ENCODE measurements at places on chromosomes 3 and 15.

GRCh38 chr3:41088882-41089281 lies 110.4 kb upstream of the CTNNB1 start:
- no peak for DNase-seq

- no peak for DNase-seq
Measured at GRCh38 chr3:138332472-138333073, 2.9 kb upstream of the NME9 start.

GRCh38 chr3:50324351-50325112 lies 2.0 kb upstream of the HYAL2 start:
- peak; percentile 79 for DNase-seq

- DNase-seq: no peak
Measured at GRCh38 chr15:49984436-49984835, 134.6 kb downstream of the ATP8B4 start.

DNA sequence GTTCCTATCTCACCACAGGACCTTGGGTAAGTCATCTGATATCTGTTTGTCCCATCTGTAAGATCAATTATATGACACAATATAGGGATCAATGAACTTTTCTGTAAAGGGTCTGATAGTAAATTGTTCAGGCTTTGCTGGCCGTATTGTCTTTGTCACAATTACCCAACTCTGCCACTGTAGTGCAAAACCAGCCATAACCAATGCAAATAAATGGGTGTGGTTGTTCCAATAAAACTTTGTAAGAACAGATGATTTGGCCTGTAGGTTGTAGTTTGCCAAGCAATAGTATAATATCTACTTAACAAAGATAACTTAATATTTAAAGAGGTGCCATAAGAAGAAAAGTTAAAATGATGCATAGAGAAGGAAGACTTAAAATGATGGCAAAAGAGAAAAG lies 210.8 kb downstream of the VPS13C start:
- DNase-seq: no peak

DNA sequence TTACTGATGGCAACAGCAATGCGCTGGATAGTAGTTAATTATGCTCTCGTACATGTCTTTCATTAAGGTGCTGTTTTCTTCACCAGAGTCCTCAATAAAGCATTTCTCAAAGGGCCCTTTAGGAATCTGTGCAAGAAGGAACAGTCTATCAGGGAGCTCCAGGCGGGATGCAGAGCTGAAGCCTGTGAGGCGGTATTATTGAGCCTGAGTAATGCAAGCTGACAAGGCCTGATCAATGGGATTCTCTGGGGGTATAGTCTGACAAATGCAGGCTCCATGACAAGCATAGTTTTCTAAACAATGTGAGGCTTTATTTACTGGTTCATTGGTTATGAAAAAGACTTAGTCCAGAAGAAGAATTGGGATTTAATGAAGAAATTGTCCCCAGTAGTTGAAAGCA lies 530.9 kb upstream of the CBLB start:
- DNase-seq: no peak

DNA sequence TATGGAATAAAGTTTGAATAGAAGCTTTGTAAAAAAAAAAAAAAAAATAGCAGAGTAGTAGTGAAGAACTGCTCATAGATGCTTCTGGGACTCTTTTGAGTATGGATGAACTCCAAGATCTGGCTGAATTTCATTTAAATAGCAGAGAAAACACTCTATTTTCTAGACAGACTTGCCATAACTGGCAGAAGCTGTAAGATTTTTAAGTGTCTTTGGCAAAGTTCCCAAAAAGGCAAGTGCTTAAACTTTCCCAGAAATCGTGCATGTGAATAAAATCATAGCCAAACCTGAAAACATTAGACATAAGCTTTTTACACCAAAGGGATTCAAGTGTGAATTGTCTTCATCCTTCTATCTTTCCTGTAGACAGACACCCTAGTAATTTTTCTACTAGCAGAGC lies 110.3 kb upstream of the MITF start:
- no peak for DNase-seq

DNA sequence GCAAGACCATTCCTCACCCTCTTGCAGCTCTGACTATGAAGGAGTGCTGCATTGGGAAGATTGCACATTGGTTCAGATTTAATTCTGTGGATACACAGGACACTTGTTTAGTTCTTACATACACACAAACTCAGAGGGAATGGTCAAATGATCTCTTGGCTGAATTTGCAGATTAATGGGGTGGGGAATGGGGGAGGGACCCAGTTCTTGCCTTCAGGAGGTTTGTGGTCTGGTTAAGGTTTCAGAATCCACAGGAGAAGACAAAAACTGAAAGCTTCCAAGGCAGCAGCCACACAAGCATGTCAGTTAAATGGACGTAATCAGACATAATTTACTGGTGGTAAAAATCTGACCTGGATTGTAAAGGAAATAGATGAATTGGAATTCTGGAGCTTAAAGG lies 257.1 kb upstream of the ROPN1 start:
- no peak for DNase-seq

- DNase-seq: no peak
Measured at GRCh38 chr3:188861842-188862744, 309.7 kb upstream of the TPRG1 start.

DNA sequence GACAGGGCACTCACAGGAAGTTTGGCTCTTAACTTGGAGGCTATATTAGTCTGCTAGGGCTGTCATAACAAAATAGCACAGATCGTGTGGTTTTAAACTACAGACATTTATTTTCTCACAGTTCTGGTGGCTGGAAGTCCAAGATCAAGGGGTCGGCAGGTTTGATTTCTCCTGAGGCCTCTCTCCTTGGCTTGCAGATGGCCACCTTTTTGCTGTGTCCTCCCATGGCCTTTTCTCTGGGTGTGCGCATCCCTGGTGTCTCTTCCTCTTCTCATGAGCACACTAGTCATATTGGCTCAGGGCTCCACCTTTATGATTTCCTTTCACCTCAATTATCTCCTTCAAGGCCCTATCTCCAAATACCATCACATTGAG lies 69.3 kb downstream of the FOXB1 start:
- DNase-seq: no peak

DNA sequence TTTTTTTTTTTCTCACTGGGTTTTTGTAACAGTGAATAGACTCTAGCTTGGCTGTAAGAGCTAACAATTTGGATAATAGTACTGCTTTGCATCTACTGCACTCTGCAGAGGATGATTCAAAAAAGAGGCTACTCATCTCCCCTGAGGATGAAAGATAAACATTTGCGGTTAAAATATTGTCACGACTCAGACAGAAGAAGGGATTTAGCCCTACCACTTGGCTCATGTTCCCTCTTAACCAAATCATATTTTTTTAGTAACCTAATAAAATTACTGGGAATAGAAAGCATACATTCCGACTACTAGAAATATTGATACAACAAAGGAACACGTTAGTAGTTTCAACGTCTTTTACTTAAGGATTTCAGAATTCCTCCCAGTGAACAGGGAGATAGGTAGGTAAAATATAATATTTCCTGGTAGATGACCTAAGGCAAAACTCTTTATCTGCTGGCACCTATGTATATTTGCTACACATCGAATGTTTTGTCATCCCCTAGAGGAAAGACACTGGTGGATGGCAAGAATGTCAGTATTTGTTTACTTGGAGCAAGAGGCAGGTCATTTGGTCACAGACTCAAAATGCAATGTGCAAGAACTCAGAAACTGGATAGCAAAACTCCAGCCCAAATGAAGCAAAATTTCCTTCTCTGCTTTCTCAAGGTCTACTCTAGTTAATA lies 110.8 kb downstream of the GREM1 start:
- DNase-seq: no peak

- no peak for DNase-seq
Measured at GRCh38 chr3:186985661-186986364, 55.5 kb downstream of the ST6GAL1 start.

- DNase-seq: no peak
Measured at GRCh38 chr3:42529468-42529867, 27.0 kb downstream of the VIPR1 start.

Data from tibial nerve (tissue), 4 donors.